ENCODE measurements at places on chromosomes 2 and 18.

DNA sequence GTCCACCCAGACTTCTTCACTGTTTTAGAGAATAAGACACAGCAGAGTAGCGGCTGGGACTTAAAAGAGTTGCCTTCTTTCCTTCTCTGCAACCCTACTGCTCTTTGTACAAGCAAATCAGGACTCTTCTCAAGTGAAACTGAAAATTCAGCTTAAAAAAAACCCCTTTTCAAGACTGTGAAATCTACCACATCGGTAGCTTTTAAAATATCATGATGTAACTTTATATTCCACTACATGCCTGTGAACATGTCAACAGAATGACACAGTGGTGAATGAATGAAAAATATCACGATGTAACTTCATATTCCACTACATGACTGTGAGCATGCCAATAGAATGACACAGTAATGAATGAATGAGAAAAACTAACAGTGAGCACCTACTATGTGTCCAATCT is 53.4 kb downstream of the TCF4 start:
- peak; percentile 36 for DNase-seq

DNA sequence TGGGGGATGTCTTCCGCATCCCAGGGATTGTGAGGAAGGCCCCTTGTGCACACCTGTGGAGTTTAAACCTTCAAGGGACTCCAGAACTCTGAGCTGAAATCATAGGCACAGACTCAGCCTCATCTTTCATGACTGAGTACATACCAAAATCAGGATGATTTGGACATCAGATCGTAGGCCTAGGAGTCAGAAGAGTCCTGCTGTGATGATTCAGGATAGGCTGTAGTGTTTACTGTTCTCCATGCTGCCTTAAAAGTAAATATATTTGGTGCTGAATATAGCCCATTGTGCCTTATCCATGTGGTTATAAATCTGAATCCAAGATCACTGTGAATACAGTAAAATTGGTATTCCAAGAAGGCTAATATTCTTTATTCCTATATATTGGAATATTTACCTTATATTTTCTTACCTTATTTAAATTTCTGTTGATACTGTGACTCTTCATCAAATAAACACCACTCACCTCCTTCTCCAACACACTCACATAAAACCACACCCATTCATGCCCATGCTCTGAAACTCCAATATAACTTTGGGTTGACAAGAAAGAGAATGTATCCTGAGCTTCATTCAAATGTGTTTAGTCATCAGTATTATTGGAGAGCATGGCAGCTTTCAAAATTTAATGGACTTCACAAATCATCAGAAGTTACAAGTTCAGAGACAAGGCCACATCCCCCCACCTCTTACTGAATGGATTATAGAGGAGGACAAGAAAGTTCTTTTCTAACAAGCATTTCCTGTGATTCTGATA is 561.4 kb upstream of the LINC00305 start:
- no peak for DNase-seq

- no peak for DNase-seq
These were observed 129.2 kb downstream of the PLA2R1 start for GRCh38 chr2:159933040-159933726.

DNA sequence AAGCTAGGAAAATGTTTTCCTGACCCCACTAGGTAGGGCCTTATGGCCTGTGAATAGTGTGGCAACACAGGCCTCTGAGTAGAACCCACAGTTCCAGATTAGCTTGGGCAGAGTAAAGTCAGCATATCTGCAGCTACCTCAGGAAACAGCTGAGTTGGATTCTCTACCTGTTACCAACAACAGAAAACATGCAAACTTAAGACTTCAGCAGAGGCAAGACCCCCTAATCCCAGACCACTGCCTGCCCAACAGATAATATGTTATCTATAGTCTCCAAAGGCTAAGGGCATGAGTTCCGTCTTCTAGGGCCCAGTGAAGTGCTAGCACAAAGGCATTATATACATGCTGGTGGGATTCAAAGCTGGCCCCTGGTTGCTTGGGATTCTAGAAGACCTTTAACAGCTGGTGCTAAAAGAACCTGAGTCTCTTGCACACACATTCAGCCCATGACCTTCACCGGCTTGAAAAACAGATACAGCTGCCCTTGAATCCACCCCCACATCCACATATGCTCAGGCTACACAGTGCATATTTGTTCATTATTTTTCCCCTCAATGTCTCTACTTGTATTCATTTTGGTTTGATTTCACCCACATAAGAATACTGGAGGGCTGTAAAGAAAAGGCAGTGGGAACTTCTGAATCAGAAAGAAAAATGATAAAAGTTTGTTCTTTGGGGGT is 13.5 kb upstream of the UBXN4 start:
- no peak for DNase-seq

DNA sequence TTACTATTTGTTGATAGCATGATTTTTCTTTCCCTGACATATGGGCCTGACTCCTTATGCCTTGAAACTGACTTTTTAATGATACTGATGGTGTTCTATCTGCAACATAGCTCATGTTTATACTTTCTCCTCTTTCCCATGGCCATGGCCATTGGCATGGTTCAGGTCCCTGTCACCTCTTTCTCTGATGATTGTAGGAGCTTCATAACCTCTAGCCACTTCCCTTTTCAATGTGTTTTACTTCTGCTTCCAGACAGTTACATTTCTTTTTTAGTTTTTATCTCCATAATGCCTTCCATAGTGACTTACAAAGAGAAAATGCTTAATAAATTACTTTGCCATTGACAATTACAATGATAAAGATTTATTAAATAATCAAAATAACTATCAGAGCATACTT is 177.9 kb upstream of the SETBP1 start:
- DNase-seq, result no peak

DNA sequence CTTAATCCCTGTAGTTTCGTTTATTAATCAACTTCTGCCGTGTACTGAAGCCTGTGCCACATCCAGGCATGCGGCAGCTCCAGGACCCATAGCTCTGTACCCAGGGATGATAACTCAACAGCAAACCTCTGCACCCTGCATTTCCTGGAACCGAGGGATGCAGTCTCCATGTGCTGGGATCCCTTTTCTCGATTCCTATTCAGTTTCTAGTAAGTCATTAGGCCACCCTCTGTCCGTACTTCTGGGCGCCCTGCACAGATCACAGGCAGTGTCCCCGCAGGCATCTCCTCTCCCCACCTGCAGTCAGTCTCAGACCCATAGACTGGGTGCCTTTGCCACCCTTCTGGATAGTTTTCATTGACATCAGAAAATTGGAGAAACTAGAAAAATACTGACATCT is 18.8 kb downstream of the TMEM18 start:
- no peak for DNase-seq

DNA sequence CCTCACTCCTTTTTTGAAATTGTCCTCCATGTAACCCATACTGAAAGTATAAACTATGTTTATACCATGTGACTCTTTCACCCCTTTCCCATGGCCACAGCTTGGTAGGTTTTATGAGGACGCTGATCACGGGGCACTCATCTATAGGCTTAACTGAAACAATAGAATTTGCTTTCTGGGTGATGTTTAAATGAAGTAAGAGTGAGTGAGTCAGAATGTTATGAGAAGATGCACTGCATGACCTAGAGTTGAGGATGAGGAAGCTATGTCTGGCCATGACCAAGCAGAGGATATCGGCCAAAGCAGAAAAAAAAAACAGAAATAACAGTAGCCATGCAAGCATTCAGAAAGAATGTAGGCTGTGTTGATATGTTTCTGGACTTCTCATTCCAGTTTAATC is 34.9 kb downstream of the SCN1A start:
- DNase-seq, result peak; percentile 77

DNA sequence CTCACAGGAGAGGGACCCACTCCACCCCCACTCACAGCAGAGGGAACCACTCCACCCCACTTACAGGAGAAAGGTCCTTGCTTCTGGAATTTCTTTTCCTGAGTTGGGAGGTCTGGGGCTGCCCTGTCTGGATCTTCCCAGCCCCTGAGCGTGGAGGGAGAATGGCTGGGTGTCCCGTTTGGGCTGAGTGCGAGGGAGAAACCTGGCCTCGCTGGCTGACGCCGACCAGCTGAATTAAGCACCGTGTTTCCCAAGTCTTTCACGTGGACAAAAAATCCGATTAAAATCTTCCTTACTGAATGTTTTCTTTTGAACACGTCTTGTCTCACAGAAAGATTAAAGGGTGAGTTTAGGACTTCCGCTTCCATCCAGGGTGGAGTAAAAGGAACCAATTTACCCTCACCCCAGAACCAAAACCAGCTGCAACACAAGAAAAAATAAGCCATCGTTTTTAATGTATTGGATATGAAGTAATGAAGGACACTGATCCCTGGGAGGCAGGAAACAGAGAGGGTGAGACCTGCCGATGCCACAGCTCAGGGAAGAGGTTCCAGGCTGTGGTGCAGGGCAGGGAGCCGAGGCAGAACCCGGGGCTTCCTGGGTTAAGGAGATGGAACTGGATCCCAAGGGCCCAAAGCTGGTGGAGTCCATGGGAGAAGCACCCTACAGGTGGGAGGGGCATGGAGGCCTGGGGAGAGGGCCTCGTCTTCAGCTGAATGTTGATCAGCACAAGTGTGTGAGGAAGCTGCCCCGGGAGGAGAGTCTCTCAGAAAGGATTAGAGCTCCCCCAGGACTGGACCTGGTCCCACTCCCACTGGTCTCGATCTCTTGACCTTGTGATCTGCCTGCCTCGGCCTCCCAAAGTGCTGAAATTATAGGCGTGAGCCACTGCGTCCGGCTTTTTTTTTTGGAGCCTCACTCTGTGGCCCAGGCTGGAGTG is 60.3 kb downstream of the RTP5 start:
- no peak for DNase-seq

GRCh38 chr2:85905187-85905666 is 16.4 kb upstream of the ST3GAL5 start:
- DNase-seq, result peak; percentile 31

DNA sequence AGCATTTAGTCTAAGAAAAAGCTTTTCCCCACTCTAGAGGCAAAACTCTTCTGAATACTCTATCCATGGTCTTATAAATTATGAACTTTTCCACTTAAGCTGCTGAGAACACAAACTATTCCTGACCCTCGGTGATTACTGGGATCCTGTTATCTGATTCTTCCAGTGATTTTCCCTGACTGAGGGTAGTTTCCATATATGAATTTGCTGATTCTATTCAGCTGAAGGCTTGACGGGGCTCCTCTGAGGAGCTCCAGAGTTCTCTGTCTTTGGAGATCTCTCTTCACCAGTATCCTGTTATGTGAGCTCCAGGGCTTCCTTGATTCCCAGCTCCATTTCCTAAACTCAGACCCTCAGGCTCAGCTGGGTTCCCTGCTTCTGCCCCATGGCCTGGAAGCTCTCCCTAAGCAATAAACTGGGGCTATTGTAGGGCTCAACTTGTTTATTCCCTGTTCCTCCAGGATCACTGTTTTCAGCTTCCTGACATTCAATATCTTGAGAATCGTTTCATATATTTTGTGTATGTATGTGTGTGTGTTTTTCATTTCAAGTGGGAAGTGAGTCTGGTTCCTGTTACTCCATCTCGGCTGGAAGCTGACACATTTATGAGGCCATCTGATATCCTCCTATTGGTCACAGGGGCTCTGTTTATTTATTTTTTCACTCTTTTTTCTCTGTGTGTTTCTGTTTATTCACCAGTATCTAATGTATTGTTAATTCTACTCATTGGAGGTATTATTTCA is 78.2 kb downstream of the ARHGAP28 start:
- DNase-seq, result no peak

DNA sequence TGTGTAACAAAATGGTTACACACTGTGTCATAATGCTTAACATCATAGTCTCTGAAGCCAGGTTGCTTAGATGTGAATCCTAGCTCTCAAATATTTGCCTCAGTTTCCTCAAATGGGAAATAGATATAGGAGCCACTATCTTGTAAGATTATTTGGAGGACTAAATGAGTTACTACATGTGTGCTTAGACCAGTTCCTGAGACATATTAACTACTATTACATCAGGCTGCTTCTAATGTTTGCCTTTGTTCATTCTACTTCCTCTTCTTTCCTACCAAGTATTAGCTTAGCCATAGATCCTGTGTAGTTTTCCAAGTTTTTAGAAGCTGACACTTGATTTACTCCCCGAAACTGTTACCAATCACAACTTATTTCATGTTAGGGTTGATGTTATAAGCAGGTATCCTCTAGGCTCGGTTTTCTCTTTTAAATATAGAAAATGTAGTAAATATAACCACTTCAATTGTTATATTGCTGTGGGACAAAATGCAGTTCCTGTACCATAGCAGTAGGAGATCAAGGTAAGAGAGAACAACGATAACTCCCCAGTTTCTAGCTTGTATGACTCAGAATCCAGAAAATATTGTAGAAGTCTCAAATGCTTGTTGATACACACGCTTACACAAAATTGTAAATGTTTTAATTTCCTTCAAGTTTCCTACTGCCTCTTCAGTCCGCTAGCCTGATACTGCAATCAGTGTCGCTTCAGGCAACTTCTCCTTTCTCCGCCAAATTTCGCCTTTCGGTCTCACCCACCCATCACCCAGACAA is 751 bp upstream of the DNAJC10 start:
- DNase-seq, result peak; percentile 14

- no peak for DNase-seq
These were observed 93.4 kb upstream of the LDLRAD4 start for GRCh38 chr18:13125191-13125590.

GRCh38 chr2:209663139-209663538 is 108.5 kb upstream of the UNC80 start:
- peak; percentile 54 for DNase-seq

DNA sequence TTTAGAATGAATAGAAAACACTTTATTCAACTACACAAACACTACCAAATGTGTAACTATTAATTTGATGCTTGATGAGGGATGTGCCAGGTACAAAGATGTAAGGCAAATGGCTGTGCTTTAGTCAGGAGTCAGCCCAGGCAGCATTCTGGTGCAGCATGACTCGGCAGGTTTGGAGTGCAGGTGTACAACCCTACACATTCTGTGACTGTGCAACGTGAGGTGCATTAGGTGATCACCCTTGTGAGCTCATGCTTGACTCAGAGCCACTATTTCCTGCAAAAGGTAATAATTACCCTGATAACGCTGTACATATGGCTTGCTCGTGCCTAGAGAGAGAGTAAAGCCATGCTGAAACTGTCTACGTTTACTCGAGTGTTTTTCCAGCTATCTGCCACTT is 288.7 kb upstream of the DSEL start:
- peak; percentile 9 for DNase-seq

GRCh38 chr18:51824746-51825145 is 515.3 kb upstream of the DCC start:
- DNase-seq, result no peak

- DNase-seq, result peak; percentile 44
These were observed 47.8 kb downstream of the SMAD2 start for GRCh38 chr18:47882641-47883040.

DNA sequence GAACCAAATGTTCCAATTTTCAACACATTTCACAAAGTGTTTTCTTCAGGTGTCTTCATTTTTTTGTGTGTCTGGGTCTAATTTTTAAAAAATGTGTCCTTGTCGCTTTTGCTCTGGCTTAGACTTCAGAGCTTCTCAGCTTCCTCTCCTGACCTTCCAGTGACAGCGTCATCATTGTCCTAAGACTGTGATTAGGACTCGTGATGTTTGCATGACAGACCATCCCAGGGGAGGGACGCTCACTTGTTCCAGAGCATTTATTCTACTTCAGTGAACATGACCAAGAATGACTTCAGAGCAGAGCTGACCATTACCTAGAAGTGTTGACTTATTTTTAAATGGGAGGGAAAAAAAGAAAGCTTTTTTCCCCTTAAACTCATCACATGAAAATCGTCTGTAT is 591.9 kb downstream of the IRS1 start:
- no peak for DNase-seq

- no peak for DNase-seq
These were observed 79.6 kb downstream of the MBP start for GRCh38 chr18:77052983-77053309.

Measured in fibroblast of mammary gland (primary cell).